ENCODE measurements at places on chromosomes 16 and 17.

DNA sequence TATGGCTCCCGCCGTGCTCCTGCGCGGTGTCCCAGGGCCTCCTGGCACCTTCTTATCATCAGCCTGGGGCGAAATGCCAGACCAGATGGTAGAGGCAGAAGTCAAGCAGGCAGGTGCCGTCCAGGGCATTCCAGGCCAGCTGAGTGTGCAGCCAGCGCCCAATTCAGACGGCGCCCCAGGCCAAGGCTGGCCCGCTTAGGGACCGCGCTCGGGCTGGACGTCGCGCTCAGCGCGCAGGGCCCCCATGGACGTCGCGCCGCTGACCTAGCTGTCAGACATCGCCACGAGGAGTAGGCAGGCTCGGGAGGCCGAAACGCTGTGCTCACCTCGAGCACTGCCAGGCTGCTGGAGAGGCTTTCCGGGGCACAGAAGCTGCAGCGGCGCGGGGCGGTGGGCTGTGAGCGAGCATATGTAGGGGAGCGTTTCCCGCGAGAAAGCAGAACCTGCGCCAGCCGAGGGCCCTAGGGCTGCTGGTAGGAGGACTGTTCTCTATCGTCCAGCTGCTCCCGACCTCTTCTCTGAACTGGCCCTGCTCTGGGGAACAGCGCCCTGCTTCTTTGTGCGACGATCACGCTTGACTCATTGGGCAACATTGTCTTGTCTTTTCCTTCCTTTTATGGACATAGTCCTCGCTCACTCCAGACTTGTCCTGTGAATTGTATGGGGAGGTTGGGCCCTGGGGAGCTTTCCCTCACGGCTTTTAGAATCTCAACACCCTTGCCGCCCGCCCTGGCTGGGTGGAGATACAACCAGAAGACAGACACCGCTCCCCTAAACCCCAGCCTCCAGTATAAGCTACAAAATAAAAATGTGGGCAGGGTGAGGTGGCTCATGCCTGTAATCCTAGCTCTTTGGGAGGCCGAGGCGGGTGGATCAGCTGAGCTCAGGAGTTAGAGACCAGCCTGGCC lies 8.4 kb upstream of the CA4 start:
- peak; percentile 29 for DNase-seq

GRCh38 chr17:36085765-36086164 lies 4.2 kb downstream of the CCL3 start:
- DNase-seq = no peak

DNA sequence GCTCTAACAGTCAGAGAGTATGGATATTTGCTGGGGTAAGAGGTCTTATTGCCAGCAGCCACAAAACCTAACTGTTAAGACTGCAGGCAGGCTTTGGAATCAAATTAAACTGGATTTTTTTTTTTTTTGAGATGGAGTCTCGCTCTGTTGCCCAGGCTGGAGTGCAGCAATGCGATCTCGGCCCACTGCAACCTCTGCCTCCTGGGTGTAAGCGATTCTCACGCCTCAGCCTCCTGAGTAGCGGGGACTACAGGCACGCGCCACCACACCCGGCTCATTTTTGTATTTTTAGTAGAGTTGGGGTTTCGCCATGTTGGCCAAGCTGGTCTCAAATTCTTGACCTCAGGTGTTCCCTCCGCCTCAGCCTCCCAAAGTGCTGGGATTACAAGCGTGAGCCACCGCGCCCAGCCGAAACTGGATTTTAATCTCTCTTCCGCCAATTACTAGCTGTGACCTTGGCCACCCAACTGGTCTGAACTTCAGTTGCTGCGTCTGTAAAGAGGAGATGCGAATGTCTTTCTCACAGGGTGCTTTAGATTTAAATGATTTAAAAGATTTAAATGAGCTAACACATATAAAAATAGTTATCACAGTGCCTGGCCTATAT lies 842 bp downstream of the MRPL10 start:
- no peak for DNase-seq

DNA sequence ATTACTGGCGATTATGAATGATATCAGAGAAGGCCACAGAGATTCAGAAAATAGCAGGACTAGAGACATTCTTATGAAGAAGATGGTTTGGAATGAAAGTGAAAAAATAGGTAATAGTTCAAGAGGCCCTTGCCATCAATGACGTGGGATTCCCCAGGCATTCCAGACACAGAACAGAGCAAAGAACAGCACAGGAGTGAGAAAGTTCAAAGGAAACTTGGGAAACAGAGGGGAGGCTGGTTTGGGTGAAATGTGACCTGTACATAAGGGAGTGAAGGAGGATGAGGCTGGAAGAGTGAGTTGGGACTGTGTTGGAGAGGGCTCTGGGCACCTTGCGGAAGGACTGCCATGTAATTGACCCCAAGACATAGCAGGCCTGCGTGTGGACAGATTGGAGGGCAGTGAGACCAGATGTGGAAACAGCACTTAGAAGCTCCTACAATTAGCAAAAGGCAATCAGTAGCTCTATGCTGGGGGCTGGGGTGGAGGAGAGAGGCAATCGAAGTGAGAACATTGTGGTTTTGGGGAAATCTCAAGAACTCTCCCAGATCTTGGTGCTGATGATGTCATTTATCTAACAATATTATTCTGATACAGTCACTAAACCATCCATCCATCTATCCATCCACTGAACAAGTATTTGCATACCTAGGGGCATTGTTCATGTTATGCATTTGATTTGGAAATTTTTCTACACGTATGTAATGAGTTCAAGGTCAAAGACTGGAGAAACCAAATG lies 365.3 kb upstream of the ZFHX3 start:
- no peak for DNase-seq

- DNase-seq = no peak
These were observed 719.7 kb upstream of the CDH8 start for GRCh38 chr16:62755938-62756337.

GRCh38 chr16:69431948-69432468 lies 7.6 kb downstream of the CYB5B start:
- no peak for DNase-seq

GRCh38 chr17:5344914-5345313 lies 62.8 kb downstream of the RABEP1 start:
- no peak for DNase-seq

- no peak for DNase-seq
These were observed 11.2 kb downstream of the CYBC1 start for GRCh38 chr17:82439194-82439828.

DNA sequence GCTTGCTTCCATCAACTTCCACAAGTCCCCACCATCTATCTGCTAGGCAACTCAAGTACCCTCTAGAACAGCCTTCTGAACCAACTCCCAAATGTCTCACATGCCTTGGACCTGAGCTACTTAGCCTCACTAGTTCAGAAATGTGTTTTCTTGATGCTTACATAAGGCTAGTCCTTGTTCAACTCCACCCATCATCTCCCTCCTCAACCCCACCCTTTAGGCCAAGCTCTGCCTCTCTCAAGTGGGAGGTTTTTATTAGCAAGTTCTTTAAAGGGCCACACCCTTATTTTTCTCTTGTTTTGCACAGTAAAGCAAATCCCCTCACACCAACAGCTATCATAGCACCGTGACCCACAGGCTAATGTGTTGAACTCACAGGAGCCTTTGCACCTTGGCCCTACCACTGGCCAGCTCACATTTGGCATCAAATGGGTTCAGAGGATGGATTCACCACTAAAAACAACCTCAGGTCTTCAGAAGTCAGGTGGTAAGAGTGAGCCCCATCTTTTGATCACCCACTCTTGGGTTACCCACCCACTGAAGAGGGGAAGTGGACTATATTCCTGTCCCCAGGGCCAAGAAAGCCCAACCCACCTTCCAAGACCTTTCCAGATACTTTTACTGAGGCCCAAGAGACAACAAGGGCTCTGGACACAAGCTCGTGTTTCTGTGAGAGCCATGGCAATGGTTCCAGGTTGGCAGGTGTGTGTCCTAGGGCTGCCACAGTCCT lies 12.2 kb downstream of the PIK3R5 start:
- DNase-seq = no peak

- no peak for DNase-seq
These were observed 82.6 kb upstream of the GNAO1 start for GRCh38 chr16:56108724-56109123.

GRCh38 chr16:60107437-60107836 lies 1373.3 kb upstream of the GOT2 start:
- DNase-seq = peak; percentile 69

DNA sequence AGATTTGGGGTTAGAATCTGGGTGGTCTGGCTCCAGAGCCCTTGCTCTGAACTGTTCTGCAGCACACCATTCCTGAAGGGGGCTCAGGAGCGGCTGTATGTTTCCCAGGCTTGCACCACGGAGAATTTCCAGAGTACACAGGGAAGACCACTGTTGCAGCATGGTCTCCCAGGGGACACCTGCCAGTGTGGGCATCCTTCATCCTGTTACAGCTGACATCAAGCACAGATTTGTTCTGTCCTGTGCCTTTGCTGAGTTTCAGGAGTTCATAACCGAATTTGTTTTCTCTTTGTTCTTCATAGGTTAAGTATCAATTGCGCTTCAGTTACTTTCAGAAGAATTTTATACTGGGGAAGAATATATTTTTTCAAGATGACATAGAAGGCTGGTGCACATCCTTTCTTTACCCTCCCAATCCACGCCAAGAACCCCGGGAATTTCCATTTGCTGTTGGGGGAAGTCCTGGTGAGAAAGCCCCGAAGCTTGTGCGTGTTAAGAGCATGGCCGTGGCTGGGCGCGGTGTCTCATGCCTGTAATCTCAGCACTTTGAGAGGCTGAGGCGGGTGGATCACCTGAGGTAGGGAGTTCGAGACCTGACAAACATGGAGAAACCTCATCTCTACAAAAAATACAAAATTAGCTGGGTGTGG lies 26.3 kb upstream of the ABCA3 start:
- no peak for DNase-seq

DNA sequence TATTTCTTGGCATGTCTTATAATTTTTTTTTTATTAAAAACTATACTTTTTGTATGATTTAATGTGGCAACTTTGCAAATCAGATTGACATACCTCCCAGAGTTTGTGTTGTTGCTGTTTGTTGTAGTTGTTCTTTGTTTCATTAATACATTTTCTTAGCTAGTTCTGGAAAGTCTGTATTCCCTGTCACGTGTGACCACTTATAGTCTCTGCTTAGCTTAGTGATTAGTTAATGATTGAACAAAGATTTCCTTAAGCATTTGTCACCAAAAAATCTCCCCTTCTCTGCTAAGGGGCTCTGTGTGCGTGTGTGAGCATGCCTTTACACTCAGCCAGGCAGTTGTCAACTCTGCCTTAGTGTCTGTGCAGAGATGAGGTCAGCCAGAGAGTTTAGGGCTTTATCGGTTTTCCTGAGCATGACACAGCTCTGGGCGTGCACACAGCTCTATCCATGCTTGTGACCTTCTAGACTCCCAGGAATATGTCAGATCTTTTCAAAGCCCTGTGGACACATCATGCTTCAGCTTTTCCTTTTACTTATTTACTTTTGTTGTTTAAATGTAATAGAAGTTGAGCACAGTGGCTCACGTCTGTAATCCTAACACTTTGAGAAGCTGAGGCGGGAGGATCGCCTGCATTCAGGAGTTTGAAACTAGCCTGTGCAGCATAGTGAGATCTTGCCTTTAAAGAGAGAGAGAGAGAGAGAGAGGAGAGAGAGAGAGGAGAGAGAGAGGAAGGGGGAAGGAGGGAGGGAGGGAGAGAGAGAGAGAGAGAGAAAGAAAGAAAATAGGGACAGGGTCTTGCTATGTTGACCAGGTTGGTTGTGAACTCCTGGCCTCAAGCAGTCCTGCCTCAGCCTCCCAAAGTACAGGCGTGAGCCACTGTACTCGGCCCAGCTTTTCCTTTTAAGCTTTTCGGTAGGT lies 21.9 kb downstream of the DNAI2 start:
- no peak for DNase-seq

GRCh38 chr16:2845116-2845515 lies 12.9 kb downstream of the PRSS22 start:
- no peak for DNase-seq

GRCh38 chr17:14089179-14089578 lies 19.9 kb downstream of the COX10 start:
- DNase-seq = no peak

DNA sequence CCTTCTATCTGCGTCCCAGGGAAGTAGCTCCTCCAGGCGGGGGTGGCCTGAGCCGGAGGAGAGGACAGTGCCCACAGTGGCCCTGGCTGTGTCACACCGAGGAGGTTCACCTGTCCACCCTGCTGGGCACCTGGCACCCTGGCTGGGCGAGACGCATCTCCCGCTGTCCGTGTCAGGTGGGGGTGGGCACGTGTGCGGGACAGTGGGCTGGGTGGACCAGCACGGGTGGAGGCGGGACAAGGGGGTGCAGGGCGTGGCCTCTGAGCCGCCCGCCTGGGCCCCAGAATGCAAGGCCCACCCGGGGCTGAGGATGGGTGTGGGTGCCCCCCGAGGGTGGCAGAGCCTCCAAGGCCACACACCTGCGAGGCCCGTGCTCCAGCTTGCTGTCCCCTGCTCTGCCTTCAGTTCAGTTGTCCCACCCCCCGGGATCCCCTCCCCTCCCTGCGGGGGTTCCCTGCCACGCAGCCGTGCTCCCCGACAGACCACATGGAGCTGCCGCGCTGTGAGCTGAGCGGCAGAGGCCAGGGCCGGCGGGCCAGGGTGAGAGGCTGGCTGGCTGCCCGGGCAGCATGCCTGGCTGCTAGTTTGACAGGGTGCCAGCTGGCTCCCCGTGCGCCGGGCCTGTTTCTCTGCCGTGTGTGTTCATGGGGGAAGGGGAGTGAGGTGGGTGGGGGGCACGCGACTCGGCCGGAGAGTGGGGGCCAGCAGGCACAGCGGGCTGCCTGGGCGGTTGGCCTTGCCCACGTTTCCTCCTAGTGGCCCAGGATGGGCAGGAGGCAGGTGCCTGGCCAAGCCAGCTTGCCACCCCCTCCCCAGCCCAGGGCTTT lies 33.9 kb downstream of the BAHCC1 start:
- peak; percentile 78 for DNase-seq

DNA sequence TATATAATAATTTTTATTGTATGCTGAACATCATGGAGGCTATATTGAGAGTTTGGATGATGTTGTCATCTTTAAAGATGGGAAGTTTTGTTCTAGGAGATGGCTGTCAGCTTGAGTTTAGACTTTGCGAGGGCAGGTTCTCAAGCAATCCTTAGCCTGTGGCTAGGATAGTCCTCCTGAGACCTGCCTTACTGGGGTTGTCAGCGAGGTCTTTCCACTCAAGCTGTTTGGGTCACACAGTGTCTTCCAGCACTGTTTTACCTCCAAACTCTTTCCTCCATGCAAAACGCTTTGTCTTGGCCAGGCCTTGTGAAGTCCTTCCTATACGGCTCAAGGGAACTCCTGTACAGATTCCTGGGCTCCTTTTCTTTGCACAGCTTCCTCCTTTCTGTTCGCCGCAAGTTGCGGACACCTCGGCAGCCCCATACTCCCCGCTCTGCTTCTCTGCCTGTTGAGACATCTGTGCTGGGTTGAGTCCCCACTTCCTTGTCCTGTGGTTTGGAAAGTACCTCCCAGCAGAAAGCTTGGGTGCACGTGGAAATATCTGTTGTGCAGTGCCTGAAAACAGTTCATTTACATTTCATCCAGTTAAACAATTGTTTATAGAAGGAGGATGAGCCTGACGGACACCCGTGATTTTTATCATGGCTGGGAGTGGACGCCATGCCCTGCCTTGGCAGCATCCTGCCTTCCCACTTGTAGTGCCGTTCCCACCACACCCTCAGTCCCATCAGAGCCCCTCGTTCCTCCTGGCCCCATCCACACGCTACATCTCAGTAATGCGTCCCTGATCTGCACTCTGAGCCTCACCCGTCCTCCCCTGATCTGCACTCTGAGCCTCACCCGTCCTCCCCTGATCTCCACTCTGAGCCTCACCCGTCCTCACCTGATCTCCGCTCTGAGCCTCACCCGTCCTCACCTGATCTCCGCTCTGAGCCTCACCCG lies 55.0 kb upstream of the CBFA2T3 start:
- no peak for DNase-seq

All from AG08395 (cell line).